ENCODE measurements at places on chromosomes 1 and 21. TPM values are rescaled to one million over a fixed set of nuclear protein-coding genes. Genes with fewer than 3 reads are reported as not detected.

UMODL1 gene
- 0.59 TPM for total RNA-seq

S1PR1 gene
- total RNA-seq: 72.1 TPM

SPRR1A gene
- total RNA-seq: not detected

SEMA6C gene
- 13.6 TPM for total RNA-seq

DARS2 gene
- total RNA-seq: 19.1 TPM

DCST1 gene
- total RNA-seq: 0.89 TPM

MARK1 gene
- 2.3 TPM for total RNA-seq

FAM110D gene
- 6.7 TPM for total RNA-seq

GUCA2A gene
- not detected for total RNA-seq

OR2W3 gene
- 5.3 TPM for total RNA-seq

SPRR2B gene
- not detected for total RNA-seq

RAVER2 gene
- 7.9 TPM for total RNA-seq

RHBDL2 gene
- 3.1 TPM for total RNA-seq

MIXL1 gene
- total RNA-seq: not detected

HSD3B2 gene
- 2.1 TPM for total RNA-seq

SLC1A7 gene
- 0.37 TPM for total RNA-seq

CENPF gene
- total RNA-seq: 5.9 TPM

NRIP1 gene
- total RNA-seq: 40.9 TPM

CCDC181 gene
- total RNA-seq: 2.1 TPM

Measured in upper lobe of left lung (tissue), 6 donors.